ENCODE measurements at places on chromosomes 16 and 17.

DNA sequence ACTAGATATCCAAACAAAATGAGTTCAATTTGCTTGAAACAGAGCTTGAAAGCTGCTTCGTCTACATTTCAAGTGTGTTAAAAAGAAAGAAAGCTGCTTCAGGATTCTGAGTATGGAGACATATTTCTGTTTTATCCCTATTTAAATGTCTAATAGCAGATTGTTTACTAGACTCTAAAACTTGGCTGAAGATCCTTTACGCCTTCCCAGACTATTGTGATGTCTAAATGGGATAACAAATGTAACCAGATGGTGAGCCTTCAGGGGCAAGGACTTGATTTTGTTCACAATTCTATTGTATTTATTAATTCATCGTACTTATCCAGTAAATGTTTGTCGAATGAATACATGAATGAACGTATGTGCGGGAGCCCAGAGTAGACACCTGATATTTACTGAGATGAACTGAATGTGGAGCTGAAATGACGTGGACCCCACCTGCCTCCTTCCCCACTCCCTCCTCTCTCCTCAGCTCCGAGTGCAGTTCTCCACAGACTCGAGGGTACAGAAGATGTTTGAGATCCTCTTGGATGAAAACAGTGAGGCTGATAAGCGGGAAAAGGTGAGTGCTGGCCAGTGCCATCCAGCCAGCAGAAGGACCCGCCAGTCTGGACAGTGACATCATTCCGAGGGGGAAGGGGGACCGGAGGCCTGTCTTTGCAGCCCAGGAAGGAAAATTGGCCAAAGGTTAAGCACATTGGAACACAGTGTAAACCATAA lies 5.0 kb downstream of the UNC45B start:
- no peak for DNase-seq

- DNase-seq, result no peak
Observed at GRCh38 chr16:80788027-80788426, 16.4 kb downstream of the CDYL2 start.

GRCh38 chr17:47852113-47852949 lies 1.4 kb upstream of the SP6 start:
- no peak for DNase-seq

- no peak for DNase-seq
Observed at GRCh38 chr16:1775006-1775845, 2.3 kb upstream of the MRPS34 start.

DNA sequence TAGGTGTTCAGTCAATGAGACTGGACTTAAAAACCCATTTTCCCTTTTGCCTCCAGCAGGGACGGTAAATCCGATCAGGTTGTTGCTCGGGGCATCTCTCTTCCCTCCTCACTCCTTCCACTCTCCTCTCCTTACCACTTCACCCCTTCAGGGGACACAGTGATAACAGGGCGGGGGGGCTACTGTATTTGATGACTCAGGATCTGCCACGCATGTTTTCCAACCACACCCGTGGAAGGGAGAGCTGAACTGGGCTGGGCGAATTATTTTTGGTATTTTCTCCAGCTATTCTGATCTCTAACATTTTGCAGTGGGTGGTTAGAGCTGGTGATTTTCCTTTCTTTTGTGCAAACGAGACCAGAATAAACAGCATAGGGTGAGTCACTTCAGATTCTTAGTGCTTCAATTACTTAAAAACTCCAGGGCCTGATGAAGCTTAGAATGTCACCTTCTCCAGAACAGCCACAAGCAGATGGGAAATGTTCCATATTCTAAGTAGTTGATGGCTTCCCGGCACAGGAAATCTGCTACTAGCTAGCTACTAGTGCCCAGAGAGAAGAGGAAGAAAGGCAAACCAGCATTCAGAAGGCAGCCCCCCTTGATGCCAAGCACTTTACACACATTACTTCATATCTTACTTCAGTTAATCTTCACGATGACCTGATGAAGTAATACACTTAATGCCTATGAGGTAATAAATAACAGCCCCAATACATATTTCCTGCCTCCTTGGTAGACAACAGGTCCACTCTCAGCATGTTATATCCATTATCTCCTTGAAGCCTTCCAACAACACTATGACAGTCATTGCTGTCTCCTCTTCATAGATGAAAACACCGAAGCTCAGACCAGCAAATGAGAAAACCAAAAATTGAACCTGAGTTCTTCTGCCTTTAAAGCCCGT lies 74.1 kb downstream of the ASIC2 start:
- DNase-seq, result no peak

DNA sequence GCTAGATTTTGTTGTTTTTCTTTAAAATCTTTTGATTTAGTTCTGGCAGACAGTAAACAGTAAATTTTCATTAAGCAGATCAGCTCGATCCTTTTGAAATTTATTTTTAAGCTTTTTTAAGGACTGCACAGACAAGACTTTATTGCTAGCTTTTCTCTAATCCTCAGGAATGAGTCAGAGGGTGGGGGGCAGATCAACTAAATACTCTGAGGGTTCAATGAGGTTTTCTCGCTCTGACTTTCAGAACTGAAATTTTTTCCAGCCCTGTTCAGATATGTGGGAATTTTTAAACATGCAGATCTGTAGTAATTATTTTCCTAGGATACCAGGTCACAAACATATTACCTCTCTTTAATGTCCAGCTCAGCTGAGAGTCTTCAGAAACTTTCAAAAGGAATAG lies 977.2 kb downstream of the CDH11 start:
- no peak for DNase-seq

GRCh38 chr17:49968405-49969133 lies 421 bp upstream of the DLX4 start:
- DNase-seq, result peak; percentile 97

GRCh38 chr17:75825149-75825552 lies 19.1 kb downstream of the UNC13D start:
- DNase-seq, result no peak

Measured in H54 (cell line).